ENCODE measurements at places on chromosomes 1 and 21. TPM values are rescaled to one million over a fixed set of nuclear protein-coding genes. Genes with fewer than 3 reads are reported as not detected.

- DNase-seq = no peak
Measured at GRCh38 chr1:21162740-21163464, 13.8 kb downstream of the EIF4G3 start.

GRCh38 chr1:204250428-204251030 is 36.7 kb upstream of the GOLT1A start:
- peak; percentile 95 for DNase-seq

GRCh38 chr1:238242181-238242580 is 351.5 kb upstream of the ZP4 start:
- no peak for DNase-seq

DNA sequence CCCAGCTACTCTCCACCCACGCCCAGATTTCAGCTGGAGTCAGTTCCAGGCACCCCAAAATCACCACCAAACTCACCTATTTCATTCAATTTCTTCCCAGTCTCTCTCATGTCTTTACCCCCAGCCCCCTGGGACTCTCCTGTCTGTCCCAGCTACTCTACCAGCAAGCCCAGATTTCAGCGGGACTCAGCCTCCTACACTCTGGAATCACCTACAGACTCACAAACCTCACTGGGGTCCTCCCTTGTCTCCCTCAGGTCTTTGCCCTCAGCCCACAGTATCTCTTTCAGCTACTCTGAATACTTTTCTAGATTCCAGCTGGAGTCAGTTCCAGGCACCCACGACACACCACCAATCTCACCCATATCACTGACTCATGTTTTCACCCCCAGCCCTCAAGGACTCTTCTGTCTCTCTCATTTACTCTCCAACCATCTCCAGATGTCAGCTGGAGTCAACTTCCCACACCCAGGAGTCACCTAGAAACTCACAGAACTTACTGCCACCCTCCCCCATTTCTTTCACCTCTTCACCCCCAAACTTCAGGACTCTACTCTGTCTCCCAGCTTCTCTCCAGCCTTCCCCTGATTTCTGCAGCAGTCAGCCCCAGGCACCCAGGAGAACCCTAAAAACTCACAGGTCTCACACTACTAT is 1529.3 kb upstream of the TPTE start:
- DNase-seq = no peak

- DNase-seq = no peak
Measured at GRCh38 chr1:110951161-110951560, 12.6 kb downstream of the LRIF1 start.

PLXNA2 gene
- 8.6 TPM for total RNA-seq

GRCh38 chr1:91604632-91605031 is 104.0 kb downstream of the CDC7 start:
- peak; percentile 90 for DNase-seq

- no peak for DNase-seq
Measured at GRCh38 chr1:39261712-39262221, 57.3 kb downstream of the MACF1 start.

GRCh38 chr1:155596864-155597263 is 13.2 kb upstream of the MSTO1 start:
- DNase-seq = no peak

LMX1A gene
- total RNA-seq = not detected

DNA sequence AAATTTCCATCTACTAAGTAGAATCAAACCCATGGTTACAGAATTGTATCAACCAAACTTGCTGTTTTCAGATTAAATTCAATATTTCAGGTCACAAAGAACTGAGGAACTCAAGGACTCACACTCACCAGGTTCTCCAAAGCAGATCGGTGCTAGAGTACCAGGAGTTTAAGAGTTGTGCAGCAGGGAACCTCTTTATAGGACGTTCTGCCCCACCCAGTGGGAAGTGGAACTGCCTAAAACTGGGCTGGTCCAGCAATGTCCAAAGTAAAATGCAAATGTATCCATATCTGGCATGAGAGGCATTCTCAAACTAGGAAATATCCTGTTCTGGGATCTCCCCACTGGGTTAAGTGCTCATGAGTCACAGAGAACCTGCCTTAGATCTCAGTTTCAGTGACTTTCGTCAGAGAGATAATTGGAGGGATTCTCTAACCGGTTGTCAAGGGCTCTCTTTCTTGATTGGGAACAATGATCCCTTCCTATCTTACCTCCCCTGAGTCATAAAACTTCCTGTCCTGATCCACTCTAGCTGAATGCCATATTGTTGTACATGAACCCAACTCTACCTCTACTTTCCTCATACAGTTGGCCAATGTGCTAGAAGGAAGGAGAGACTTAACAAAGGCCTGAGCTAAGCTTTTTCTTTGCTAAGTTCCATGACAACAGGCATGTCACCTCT is at the start of gene SPRR2D:
TSS of gene SPRR2D (minus strand) at position 171 of the 682 bp plus-strand sequence. CDS start 774 bp downstream, outside the sequence.
- DNase-seq = no peak

C1orf53 gene
- 12.6 TPM for total RNA-seq

- no peak for DNase-seq
Measured at GRCh38 chr1:196295766-196296165, 312.5 kb downstream of the KCNT2 start.

PRPF38A gene
- total RNA-seq = 11.2 TPM

FAM151A gene
- not detected for total RNA-seq

- no peak for DNase-seq
Measured at GRCh38 chr1:230715510-230715909, 1.6 kb upstream of the AGT start.

DNA sequence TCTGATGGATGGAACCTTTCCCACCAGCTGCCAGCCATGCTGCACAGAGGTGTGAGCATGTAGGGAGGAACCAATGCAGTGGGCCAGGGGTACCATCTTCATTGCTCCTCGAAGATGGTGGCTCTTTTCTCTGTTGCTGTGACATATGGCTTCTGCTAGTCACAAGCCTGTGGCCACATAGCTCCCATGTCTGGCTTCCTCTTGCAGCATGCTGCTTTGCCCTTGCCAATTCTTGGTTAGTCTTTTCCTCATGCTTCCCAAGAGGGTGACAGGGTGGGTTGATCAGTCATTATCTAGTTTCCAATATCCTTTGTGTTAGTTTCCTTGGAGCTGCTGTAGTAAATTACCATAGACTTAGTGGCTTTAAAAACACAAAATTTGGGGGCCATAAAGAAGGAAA is 123.4 kb downstream of the ETS2 start:
- no peak for DNase-seq

DNA sequence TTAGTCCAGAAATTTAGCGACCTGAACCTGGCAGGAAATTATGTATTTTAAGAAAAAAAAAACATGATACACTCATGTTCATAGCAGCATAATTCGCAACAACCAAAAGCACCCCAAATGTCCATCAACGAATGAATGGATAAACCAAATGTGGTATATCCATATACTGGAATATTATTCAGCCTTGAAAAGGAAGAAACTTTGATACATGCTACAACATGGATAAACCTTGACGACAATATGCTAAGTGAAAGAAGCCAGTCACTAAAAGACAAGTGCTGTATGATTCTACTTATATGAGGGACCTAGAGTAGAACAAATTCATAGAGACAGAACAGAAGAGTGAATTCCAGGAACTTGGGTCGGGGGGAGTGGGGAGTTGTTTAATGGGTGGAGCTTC is 698 bp upstream of the OLIG1 start:
- DNase-seq = no peak

DNA sequence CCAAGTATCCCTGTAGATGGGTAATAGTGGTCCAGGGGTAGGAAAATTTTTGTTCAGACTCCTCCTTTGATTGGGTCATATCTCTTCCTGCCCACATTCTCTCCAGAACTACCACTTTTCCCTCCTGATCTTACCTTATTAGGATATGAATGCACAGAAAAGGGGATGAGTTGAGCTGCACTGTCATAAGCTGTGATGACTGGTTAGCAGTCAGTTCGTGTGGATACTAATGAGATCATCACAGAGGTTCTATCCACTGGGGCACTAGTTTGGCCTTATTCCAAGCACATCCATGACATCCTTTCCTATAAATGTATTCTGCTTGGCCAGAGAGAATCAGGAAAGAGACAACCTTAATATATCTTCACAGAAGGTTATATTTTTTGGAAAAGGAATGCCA is 22.1 kb upstream of the TBX15 start:
- DNase-seq = no peak

DNA sequence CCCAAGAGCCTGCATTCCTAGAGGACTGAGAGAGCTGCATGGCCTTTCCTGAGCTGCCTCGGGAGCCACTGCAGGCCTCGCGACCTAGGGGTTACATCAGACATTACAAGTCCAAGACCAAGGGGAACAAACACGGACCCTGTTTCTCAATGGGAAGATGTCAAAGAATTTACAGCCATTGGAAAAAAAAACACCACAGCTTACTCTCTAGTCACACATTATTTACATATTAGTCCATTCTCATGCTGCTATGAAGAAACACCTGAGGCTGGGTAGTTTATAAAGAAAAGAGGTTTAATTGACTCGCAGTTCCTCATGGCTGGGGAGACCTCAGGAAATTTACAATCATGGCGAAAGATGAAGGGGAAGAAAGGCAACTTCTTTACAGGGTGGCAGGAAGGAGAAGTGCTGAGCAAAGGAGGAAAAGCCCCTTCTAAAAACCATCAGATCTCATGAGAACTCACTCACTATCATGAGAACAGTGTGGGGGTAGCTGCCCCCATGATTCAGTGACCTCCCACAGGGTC is 8.4 kb upstream of the PRMT2 start:
- DNase-seq = no peak

PAQR6 gene
- 1.1 TPM for total RNA-seq

GTF2B gene
- total RNA-seq = 35.0 TPM
